ENCODE measurements at places on chromosomes 1 and 21.
A peak's percentile ranks its signal among the peaks of the same experiment; 100 is the strongest.

GRCh38 chr1:204102029-204102611 is 29.2 kb downstream of the SOX13 start:
- peak; percentile 37 for DNase-seq

- DNase-seq, result no peak
Measured at GRCh38 chr1:201275253-201275666, 8.0 kb upstream of the PKP1 start.

GRCh38 chr1:60978421-60979357 is 103.7 kb upstream of the NFIA start:
- peak; percentile 33 for DNase-seq

DNA sequence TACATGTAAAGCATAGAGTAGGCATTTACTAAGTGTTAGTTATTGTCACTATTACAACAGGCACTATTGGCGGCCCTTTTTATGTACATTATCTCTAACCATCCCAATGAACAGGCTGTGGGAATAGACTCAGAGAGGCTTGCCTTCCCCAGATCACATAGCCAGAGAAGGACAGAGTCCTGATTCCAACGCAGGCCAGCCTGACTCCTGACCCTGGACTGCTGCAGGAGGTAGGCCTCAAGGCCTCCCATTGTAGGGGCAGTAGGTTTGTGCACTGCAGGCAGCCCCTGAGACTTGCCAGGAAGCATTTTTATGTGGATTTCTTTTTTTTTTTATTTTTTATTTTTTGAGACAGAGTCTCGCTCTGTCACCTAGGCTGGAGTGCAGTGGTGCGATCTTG is 6.4 kb upstream of the GFI1 start:
- no peak for DNase-seq

DNA sequence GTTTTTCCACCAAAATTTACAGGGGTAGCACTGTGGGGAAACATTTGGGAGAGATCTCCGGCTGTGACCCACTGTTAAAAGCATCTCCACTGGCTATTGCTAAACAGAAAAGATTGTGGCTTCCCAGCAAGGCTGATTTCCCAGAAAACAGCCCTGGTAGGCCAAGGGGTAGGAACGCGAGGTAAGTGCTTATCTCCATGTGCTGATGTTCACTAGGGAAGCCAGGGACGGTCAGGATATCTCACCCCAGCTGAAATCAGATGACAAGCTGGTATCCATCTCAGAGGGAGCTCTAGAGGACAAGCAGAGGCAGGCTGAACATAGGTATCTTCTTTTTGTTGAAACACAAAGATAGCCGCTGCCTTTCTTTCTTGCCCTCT is 63.6 kb downstream of the MIS18A start:
- DNase-seq, result no peak

- no peak for DNase-seq
Measured at GRCh38 chr1:206495493-206496046, 11.8 kb upstream of the RASSF5 start.

DNA sequence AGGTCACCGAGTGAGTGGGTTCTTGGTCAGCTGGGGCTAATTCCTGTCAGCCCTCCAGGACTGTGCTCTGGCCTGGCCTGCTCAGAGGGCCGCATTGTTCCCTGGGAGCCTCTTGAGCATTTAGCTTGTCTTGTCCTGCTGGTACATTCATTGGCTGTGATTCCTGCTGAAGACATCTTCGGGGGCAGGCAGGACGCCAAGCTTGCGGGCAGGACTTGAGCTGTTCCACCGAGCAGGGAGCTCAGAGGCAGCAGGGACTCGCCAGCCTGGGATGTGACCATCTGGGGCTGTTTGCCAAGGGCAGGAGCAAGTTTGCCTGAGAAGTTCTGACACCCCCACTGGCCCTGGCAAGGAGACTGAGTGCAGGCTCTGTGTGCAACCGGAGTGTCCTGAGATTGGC is 7.0 kb upstream of the SLC26A9 start:
- DNase-seq, result no peak

- no peak for DNase-seq
Measured at GRCh38 chr1:54108156-54108555, 44.6 kb downstream of the CDCP2 start.

GRCh38 chr1:215001419-215002021 is 81.0 kb upstream of the KCNK2 start:
- DNase-seq, result no peak

DNA sequence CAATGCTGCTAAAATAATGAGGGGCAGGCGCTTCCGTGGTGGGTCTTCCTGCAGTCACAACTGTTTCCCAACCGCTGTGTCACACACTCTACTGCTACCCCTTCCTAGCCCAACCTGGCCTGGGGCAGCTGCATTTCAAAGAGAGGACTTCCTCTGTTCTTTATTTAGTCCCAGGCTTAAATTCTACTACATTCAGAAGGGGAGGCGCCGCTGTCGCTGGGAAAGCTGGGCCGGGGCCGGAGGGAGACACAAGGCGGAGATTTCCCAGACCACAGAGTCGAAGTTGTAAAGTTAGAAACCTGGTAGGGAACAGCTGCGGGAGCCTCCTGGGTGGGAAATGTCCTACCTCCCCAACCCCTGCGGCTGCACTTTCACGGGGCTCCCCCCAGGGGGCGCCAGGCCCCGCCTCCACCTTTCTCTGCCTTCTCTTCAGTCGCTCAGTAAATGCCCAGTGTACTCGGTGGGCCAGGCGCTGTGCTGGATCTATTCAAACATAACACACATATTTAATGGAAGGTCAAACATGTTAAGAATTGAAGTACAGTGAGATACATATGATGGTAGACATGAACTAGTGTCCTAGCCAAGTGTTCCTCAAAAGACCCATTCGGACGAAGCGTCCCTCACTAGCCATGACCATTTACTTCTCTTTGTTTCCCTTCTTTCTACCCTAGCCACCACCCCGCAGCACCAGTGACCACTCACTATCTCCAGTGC is 23.1 kb downstream of the DYRK3 start:
- peak; percentile 56 for DNase-seq

DNA sequence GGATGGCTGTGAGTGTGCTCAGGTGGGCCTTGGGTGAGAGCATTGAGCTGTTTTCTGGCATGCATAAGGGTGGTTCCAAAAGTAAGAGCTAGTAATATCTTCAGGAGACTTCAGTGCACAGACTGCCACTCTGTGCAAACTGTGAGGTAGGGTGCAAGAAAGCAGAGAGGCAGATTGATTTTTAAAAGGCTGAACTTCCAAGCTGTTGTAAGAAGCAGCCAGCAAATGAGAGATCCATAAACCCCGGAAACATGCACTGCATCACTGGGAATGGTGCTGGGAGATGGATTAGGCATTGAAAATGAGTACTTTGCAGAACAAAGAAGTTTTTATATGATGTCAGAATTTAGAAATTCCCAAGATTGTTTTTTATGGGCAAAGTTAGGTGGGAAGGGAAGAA is 255.4 kb downstream of the TNR start:
- no peak for DNase-seq

DNA sequence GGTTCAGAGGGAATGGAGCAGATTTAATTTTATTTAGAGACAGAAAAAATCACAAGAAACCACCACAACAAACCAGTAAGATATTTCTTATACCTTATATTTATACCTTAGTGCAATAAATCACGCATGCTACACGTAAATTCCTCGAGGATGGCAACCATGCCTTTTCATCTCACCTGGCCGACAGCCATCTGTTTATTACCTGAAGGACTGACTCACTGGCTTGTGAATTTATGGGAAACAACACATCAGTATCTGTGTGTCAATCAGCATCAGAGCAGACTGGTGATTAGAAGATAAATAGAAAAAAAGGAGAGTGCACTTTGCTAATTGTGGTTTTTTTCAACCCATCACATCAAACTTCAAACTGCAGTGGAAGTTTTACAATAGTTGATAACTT is 58.4 kb downstream of the S1PR1 start:
- DNase-seq, result no peak

DNA sequence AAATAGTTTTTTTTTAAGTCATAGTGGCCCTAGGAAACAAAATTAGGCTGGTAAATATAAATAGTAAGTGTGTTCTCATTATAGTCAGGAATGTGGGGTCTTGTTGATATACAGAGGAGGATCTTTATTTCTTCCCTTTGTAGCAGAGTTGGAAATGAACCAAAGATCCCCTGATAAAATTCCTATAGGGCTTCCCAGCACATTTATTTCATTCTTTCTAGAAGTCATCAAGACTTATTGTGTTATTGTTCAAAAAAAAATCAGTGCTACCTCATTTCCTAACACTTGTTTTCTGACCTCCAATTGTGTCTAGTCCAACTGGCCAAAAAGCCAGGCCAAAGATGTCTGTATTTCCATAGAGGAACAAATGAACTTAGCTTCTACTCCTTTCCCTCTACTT is 7.6 kb upstream of the PLEKHO1 start:
- DNase-seq, result no peak
